Stimulated activated CD8-positive, alpha-beta memory T cell treated with anti-CD3 and anti-CD28 coated beads, Interleukin-4, amount 100 ng/mL, for 24 hours (primary cell): ENCODE measurements at places on chromosomes 1 and 21.

DNA sequence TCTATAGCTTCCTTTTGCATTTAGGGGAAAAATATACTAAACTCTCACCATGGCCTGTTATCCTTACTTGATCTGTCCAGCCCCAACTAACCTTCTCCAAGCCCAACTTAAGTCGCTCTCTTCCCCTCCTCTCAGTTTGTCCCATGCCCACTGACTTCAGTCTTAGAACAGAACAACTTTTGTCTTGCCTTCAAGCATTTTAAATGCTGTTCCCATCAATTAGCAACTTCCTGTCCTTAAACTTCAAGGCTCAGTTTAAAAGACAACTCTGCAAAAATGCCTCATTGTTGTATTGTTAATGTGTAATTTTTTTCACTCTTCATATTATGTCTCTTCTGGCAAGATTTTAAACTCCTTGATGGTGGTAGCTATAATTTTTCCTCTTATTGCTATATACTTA, 526.9 kb downstream of the NEGR1 start:
- no peak for DNase-seq

- DNase-seq = no peak
These were observed 130.2 kb upstream of the PTGFR start for GRCh38 chr1:78360584-78360983.

DNA sequence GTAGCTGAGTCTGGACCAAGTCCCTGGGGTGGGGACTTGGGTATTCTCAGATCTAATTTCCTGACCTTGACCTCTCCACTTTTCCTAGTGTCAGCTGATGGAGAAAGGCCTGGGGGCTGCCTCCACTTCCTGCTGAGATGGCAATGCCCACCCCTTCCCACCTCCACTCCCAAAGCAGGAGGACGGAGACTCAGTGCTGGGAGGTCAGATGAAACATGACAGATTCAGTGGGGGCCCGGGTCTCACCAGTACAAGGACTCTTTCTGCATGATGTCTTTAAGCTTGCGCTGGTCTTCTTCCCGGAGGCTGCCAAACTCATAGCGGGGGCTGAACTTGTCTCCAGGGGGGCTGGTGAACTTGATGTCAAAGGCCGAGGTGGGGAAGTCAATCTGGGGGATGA, 35.6 kb upstream of the PPP1R15B start:
- no peak for DNase-seq

GRCh38 chr1:172515436-172515835, 17.5 kb upstream of the SUCO start:
- DNase-seq = no peak

DNA sequence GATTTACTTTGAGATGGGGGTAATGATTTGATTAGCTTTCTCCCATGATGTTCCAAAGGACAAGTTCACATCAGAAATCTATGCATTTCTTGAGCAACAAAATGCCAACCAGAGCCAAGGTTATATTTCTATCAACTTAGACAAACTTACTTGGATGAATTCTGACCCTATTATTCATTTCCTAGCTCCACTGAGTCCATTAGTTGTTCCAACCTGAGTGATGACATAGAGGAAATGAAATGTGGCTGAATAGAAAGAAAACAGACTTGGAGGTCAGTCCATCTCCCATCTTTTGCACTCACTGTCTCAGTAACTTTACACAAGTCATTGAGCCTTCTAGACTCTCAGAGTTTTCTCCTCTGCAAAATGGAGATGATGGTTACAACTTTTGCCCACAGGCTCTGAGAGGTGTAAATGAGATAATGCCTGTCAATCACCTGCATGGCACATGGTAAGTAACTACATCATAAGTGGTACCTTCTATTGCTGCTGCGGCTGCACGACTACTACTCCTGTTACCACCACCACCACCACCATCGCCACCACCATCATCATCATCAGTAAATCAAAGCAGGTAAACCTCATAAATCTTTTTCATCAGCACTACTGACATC, 98.2 kb downstream of the PTPN14 start:
- no peak for DNase-seq
